Activated naive CD4-positive, alpha-beta T cell treated with anti-CD3 and anti-CD28 coated beads, Interleukin-2, amount 50 U/mL, for 72 hours (primary cell): ENCODE measurements at places on chromosomes 6 and 20. TPM values are rescaled to one million over a fixed set of nuclear protein-coding genes. Genes with fewer than 3 reads are reported as not detected.

DNA sequence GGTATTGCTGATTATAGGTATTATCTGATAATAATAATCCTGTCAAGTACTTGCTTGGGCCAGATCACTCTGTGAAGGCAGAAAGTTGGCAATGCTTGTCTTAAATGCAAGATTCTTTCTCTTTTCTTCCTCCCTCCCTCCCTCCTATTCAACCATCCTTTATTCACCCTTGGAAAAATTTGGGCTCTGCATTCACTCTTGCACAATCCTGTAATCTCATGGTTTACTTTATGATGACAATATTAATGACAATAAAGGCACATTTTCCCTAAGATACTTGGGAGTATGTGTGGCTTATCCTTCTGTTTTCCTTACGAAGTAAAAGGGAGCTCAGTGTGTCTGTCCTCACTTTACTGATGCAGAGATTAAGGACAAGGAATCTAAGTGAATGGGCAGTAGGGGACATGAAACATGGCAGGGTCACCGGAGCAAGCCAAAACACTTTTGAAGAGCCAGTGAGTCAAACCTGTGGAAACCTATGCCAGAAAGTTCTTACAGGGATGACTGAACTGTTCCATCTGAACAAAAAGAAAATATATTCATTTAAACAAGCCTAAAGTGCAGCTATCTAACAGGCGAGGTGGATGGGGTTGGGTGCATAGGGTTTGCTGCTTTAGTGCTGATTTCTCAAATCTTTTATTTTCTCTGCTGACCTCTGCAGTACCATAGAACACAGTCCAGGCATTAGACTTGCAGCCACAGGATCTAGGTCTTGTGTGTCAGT lies 14.6 kb upstream of the RIPOR2 start:
- DNase-seq = no peak

- DNase-seq = no peak
Measured at GRCh38 chr6:14921170-14921569, 324.7 kb upstream of the JARID2 start.

GRCh38 chr20:46681032-46681854 lies 8.0 kb downstream of the TP53RK start:
- no peak for DNase-seq

GRCh38 chr6:113651120-113651519 lies 206.0 kb upstream of the MARCKS start:
- no peak for DNase-seq

GRCh38 chr6:18115356-18115755 lies 7.1 kb downstream of the NHLRC1 start:
- DNase-seq = no peak

Gene TMEM170B
- total RNA-seq = 0.39 TPM
